Activated T-cell treated with anti-CD3 and anti-CD28 coated beads, Interleukin-2, amount 50 U/mL, for 1 hour (primary cell): ENCODE measurements at places on chromosomes 3 and 15.

- DNase-seq, result no peak
Measured at GRCh38 chr3:124303305-124303910, 311.5 kb upstream of the ROPN1 start.

GRCh38 chr3:98824256-98824655 lies 61.1 kb downstream of the ST3GAL6 start:
- no peak for DNase-seq

- no peak for DNase-seq
Measured at GRCh38 chr3:107858876-107859275, 232.0 kb downstream of the CD47 start.

- no peak for DNase-seq
Measured at GRCh38 chr3:172082820-172083513, 43.6 kb downstream of the FNDC3B start.

DNA sequence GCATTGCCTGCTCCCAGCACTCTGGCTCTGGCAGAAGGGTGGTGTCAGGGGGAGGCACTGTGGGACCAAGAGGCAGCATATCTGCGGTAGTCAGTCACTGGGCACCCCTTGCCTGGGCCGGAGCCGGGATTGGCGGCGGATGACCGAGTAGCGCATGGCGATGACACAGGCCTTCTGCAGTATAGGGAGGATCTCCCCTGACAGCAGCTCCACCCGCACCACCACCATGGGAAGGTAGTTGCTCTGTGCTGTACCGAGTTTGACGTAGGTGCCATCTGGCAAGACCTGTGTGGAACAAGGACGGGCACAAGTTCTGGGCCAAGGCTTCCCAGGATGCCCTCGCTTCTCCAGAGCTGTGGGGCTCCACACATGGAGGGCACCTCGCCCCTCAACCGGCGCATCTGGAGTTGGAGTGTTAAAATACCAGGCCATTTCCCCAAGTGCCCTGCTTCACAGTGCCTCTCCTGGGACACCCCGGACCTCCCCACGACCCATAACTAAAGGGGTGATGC lies 6.6 kb downstream of the ACOX2 start:
- no peak for DNase-seq

- no peak for DNase-seq
Measured at GRCh38 chr3:156432563-156432962, 122.4 kb downstream of the SSR3 start.
